ENCODE measurements at places on chromosomes 16 and 17.
A peak's percentile ranks its signal among the peaks of the same experiment; 100 is the strongest.

DNA sequence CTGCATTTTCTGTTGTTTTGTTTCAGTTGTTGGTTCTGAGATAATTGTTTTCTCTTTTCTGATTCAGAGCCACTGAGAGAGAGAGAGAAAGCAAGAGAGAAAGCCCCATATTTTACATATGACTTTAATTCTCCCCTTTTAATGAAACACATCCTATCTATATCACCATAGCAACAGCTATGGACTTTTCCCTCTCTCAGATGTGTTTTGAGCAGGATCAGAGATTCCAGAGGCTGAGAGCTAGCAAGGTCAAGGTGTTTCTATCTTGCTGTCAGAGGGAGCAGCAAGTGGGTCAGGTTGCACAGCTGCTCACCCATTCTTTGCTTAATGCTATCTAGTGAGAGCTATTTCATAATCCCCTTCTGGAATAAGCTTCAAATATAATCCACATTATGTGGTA, 415.9 kb downstream of the CA10 start:
- no peak for DNase-seq

DNA sequence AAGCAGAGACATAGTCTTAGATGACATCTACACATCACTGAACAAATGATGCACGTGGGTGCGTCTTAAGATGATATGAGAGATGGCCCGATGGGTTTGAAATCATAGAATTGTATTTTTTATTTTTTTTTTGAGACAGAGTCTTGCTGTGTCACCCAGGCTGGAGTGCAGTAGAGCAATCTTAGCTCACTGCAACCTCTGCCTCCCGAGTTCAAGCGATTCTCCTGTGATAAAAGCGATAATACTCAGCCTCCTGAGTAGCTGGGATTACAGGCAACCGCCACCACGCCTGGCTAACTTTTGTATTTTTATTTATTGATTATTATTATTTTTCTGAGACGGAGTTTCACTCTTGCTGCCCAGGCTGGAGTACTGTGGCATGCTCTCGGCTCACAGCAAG, 5.3 kb downstream of the ST6GALNAC1 start:
- DNase-seq: no peak

GRCh38 chr16:85947230-85948137, 48.5 kb downstream of the IRF8 start:
- no peak for DNase-seq

DNA sequence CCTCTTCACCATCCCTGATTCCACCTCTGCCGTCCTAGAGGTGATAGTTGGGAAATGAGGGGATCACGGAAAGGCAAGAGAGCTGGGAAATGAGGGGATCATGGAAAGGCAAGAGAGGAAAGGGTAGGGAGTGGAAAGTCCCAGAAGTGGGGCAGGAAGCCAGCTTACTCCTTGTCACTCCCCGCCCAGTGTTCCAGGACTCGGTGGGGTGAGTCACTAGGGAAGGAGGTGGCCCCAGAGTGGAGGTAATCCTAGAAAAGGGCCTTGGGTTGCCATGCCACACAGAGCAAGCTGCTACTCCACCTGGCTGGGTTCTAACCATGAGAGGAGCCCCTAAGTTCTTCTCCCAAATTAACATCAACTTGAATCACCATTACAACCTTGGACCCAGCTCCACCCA, 14.8 kb downstream of the ALOXE3 start:
- DNase-seq: no peak

DNA sequence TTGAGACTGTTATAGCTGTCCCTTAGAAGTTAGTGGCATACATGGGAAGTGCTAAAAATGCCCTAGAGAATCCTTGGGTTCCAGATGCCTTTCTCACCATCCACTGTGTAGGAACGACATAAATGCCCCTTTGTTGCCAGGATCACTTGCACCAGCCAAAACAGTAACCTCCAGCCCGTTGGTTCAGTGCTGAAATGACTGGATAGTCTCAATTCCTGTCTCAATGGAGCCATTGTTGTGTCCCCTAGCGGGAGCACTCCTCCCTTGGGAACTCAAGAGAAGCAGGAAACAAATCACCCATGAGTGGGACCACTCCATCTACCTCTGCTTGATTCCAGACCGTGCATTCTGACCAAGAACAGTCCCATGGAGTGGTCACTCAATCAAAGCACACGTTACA, 23.1 kb downstream of the MPHOSPH6 start:
- DNase-seq: no peak

- DNase-seq: no peak
Measured at GRCh38 chr16:81784072-81784795, 5.1 kb downstream of the PLCG2 start.

GRCh38 chr17:71769850-71770249, 351.0 kb upstream of the SOX9 start:
- no peak for DNase-seq

DNA sequence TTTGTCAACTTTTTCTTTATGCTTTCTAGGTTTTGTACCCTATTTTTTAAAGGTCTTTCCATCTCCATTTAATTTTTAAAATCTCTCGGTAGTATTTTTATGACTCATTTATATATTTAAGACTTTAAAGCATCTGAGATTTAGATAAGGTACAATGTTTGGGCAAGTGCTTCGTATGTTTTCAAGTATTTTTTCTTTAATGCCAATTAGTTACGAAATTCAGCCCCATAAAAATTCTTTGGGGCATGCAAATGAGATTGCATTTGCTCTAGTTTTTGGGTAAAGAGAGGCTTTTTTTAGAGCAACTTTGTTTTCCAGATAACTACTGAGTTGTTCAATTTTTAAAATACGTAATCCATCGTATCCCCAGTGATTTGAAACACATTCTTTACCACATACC, 65.3 kb upstream of the CRHR1 start:
- DNase-seq: no peak

GRCh38 chr16:2785101-2785991, 2.0 kb downstream of the PRSS33 start:
- no peak for DNase-seq

- no peak for DNase-seq
Measured at GRCh38 chr17:58534901-58535421, 20.5 kb upstream of the MTMR4 start.

GRCh38 chr16:49856672-49857330, 889 bp upstream of the ZNF423 start:
- DNase-seq: peak; percentile 94

DNA sequence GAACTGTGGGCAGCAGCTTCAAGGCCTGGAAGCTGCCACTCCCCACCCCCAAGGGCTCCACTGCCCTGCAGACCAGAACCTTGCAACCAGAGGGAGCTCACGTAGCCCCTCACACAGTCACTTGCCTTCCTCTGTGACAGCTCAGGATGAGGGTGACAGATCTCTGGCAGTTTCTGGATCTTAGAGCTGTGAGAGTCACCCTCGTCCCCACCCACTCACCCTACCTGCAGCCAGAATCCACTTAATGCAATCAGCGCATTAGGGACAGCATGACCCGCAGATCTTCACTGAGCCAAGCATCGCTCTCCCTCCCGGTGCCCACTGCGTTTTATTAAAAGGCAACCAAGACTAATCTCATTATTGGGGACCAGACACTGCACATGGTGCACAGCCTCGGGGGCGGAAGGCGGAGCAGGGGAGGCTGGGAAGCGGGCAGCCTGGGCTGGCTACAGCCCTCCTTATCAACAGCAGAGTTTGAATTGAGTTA, 3.5 kb downstream of the CYB561 start:
- no peak for DNase-seq

DNA sequence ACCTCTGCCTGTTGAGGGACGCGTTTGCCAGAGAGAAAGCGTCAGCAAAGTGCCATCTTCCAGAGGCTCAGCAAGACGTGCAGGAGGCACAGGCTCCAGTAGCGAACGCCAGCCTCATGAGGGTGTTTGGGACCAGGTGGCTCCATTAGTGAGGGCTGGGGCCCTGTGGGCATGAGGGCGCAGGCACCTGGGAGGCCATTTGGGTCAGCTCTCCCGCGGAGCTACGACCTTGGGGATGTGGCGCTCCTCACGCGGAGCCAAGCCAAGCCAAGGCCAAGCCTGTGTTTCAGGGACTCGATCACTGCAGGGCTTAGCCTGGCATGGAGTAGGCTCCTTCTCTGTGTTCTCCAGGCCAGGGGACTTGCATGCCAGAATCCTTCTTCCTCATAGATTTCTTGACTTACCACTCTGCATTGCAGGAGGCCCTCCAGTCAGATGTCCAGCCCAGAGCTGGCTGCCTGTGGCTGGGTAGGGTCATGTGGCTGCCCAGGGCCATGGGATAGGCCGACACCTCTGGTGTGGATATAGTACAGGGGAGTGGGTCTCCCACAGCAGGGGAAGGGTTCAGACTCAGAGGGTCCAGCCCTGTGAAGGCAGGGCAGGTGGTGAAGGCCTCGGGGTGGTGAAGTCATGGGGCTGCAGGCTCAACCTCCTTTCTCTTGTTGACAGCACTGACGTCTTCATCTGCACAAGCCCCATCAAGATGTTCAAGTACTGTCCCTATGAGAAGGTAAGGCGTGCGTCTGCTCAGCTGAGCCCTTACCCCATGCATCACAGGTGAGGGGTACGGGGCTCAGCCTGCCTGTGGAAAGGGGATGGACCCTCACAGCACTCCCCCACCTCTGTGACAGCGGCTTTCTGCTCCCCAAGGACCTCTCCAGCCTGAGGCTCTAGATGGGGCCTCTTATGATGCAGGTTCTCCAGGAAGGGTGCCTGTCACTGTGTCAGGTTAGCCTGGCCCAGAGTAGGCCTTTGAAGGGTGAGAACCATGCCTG, 19.6 kb downstream of the NT5M start:
- no peak for DNase-seq

DNA sequence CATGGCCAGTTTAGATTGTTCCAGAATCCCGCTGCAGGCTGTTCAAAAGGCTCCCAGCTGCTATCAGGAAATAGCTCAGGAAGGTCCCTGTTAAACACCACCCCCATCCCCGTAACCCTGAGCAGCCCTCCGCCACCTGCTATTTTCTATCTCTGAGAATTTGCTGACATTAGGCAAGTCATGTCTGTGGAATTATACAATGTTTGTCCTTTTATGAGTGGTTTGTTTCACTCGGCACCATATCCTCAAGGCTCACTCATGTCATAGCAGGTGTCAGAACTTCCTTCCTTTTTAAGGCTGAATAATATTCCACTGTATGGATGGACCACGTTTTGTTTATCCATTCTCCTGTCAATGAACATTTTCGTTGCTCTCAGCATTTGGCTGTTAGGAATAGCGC, 164.3 kb upstream of the FOXF1 start:
- no peak for DNase-seq

GRCh38 chr17:62668091-62668804, 40.8 kb downstream of the MRC2 start:
- no peak for DNase-seq

GRCh38 chr16:17705847-17706246, 235.1 kb upstream of the XYLT1 start:
- DNase-seq: no peak

- no peak for DNase-seq
Measured at GRCh38 chr16:49795513-49795912, 60.4 kb downstream of the ZNF423 start.

GRCh38 chr17:28443901-28444638, 29.4 kb upstream of the SLC13A2 start:
- no peak for DNase-seq

- DNase-seq: no peak
Measured at GRCh38 chr17:35265566-35266141, 22.8 kb downstream of the SLFN5 start.

- no peak for DNase-seq
Measured at GRCh38 chr17:77929180-77929564, 29.3 kb upstream of the TNRC6C start.

DNA sequence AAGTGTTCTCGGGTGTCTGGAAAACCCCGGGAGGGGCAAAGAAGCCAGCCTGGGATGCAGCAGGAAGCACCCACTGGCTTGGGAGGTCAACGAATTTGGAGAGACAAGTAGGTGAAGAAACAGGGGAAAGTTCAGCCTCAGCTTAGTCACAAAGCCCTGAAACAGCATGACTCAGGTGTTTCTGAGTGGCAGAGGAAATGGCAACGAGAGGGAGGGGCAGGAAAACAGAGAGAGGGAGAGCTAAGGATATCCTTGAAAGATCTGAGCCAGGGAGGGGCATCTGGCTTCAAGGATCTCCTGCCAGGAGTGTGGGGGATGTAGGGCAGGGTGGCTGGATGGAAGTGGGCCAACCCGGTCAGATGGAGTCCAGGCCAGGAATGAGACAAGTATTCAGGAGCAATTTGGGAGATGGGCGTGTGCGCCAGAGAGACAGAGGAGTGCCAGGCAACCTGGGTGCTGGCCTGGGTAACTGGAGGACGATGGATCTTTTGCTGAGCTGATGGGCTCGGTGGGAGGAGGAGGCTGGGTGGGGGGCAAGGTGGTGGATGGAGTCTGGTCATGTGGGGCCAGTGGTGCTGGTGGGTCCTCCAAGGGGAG, 27.2 kb downstream of the ABCC3 start:
- DNase-seq: peak; percentile 63

- DNase-seq: no peak
Measured at GRCh38 chr16:67294938-67295361, 15.6 kb downstream of the PLEKHG4 start.

Data from muscle of back (tissue), 13 donors.